MG63 (cell line): ENCODE measurements at places on chromosomes 2 and 18. TPM values are rescaled to one million over a fixed set of nuclear protein-coding genes. Genes with fewer than 3 reads are reported as not detected.

DNA sequence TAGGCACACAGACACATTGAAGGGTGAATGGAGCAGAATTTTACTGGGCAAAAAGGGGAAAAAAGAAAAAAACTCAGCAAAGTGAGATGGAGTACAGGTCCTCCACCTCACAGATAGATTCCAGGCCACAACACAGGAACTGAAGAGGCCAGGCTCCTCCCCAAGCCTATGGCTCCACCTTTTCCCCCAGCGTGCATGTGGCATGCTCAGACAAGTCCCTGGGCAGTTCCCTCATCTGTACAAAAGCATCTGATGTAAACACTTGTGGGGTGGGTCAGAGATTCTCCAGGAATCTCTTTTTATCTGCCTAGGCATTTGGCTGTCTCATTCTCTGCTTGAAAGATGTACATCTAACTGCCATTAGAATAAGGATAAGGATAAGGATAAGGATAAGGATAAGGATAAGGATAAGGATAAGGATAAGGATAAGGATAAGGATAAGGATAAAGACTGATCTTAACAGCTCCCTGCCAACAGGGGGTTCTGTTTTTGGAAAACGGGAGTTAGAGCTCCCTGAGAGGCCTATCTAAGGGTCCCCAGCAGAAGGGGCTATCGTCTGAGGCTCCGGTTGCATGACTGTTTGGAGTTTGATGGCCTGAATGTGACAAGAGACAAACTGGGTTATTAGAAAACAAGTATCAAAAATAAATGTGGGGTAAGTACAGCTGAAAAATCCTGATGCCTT is 17.2 kb upstream of the ASXL3 start:
- DNase-seq, result peak; percentile 0

DNA sequence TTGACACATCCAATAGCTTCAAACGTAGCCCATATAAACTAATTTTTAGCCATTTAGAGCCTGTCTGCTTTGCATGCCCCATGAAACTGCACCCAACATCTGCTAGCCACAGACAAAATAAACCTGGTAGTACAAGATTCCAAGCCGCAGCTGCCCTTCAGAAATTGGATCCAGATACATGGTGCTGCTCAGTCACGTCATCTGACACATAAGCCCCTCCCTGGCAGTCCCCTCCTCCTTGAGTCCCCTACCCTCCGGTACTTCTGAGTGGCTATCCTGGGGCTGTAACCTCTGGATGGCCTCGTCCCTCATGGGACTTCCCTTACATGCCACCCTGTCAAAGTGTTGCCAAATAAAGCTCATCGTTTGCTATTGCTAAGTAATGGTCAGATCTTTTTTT is 33.8 kb downstream of the PROC start:
- DNase-seq, result no peak

DNA sequence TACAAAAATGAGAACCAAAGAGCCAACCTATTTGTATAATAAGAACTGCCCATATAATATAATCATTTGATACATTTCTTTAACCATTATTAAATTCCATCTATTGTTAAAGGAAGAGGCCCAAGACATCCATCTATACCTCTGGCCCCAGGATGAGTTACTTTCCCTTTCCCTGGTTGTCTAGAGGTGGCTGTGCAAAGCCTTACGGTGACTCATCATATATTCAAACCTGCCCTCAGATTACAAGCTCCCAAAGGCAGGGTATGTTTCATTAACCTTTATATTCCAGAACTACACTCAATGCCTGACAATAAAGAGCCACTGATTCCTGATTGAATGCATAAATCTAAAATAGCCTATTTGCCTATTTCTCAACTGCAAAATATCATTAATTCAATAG is 105.8 kb upstream of the PID1 start:
- no peak for DNase-seq

- no peak for DNase-seq
Observed at GRCh38 chr2:209525331-209525730, 101.5 kb downstream of the MAP2 start.

- DNase-seq, result no peak
Observed at GRCh38 chr2:201579536-201579935, 63.8 kb downstream of the TMEM237 start.

DNA sequence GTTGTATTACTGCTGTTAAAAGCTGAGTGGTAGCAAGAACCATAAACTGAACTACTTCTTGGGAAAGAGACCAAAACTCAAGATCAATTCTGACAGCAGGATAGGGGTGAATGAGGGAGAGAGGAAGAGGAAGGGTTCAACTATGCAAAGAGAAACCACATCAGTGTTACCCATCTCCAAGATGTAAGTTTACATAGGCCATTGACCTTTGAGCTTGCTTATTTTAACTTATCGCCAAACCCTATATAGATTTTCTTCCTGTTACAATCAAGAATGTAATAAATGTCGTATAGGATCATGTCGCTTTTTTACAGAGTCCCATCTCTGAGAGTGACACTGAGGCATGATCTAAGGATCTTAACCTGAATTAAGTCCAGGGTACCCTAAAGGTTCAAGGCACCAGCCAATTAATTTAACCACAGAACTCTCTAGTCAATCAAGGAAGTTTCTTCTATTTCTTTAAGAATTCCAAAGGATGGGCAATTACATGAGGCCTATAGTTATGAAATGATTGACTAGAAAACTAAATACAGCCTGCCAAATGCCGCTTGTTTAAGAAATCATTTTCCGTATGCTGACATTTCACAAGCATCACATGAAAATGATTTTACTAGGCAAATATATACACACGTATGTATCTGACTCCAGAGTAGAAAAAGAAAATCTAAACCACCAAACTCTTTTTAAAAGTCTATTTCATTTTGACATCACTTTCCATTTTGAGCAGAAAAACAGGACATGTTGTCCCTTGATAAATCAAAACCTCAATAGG is 11.8 kb downstream of the RND3 start:
- no peak for DNase-seq

DNA sequence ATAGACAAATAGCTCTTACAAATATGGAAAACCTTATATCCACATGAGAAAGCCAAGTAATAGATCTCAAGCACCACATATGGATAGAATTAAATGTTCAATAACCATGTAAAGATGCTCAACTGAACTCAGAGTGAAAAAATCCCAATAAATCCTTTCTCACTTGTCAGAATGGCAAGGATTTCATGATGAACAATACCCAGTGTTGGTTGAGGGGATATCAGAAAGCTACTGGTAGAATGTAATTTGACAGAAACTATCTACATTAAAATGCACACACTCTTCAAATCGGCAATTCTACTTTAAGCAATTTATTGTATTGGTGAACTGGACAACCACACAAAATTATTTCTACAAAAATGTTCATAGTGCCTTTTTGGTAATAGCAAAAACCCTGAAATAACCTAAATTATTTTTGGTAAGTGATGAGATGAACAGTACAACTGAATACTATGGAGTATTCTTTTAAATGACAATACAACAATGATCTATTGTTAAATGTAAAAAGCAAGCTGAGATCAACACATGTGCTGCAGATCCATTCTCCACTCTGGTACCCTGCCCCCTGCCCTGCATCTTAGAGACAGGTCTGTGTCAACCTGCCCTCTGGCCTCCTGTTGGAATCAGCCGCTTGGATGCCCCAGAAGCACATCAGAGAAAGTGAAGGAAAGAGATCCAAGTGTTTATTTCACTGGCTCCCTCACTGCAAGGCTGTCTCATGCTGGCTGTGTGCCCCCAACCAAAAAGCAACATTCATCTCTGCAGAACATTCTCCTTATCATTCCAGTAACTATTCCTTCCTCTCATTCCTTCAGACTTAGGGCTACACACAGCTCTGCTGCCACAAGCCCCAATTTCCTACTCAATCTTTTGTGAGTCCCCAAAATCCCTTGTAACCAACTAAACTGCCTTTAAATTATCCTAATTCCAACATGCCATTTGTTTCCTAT is 442.5 kb downstream of the LRATD1 start:
- peak; percentile 10 for DNase-seq

GRCh38 chr2:70440621-70441020 is 113.0 kb downstream of the TGFA start:
- DNase-seq, result no peak

The MYO5B gene
- total RNA-seq, result 8.8 and 31.6 TPM in 2 replicates

The GRB14 gene
- 1.1 and 1.4 TPM in 2 replicates for total RNA-seq
